ENCODE measurements at places on chromosomes 7 and 10. TPM values are rescaled to one million over a fixed set of nuclear protein-coding genes. Genes with fewer than 3 reads are reported as not detected.

Gene ZNF425
- total RNA-seq = 5.0 TPM

- H3K4me1 ChIP-seq = no peaks in the 10 kb centered on the region
- H3K27ac ChIP-seq = no peak overlapping the region
- H3K27me3 ChIP-seq = no peaks in the 10 kb centered on the region
- H3K4me3 ChIP-seq = no peak overlapping the region
Observed at GRCh38 chr7:74582447-74583039, 75.0 kb upstream of the GTF2I start.

DNA sequence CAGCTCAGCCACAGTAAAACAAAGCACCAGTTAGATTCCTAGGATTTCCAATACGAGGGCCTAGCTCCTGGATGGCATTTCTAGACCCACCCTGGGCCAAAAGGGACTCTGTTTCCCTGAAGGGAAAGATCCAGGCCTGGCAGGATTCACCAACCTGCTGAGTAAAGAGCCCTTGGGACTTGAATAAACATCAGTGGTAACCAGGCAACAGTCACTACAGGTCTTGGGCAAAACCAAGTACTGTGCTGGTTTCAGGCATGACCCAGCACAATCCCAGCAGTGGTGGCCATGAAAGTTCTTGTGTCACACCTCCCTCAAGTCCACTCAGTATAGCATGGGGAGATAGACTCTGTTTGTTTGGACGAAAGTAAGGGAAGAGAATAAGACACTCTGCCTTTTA is 31.0 kb upstream of the STARD3NL start:
- no peak overlapping the region for H3K27ac ChIP-seq
- H3K4me1 ChIP-seq = no peaks in the 10 kb centered on the region

Gene COL1A2
- 61.6 TPM for total RNA-seq

DNA sequence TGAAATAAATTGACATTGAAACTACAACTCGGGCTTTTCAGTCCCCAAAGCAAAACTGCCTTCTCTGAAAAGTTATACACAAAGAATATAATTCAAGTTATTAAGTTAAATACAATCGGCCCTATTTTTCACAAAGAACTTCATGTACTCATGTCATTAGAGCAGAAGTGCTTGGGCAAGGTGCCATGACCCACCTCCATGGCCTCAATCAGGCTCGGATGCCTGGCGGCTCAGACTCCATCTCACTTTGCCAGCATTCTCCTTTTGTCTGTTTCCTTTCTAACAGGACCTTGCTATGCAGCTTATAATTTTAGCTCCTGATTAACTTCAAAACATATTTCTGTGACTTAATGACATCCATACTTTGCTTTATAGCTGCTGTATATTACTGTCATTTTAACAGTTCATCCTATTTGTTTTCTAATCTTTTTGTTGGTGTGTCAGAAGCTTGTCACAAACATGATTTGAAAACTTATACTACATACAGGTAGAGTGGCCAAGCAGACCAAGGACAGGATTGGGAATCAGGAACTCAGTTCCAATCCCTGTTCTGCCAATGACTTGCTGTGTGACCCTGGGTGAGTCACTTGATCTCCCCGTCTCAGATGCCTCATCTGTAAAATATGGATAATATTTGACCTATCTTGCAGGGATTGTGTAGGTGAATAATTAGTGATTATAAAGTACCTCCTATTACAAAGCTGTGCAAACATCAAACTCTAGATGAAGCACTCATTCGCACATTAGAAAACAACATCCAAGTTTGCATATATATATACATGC is 60.8 kb upstream of the ITGA8 start:
- H3K27ac ChIP-seq = no peak overlapping the region
- no peak overlapping the region for H3K4me3 ChIP-seq
- H3K27me3 ChIP-seq = no peaks in the 10 kb centered on the region
- DNase-seq = no peak
- no peaks in the 10 kb centered on the region for H3K36me3 ChIP-seq

DNA sequence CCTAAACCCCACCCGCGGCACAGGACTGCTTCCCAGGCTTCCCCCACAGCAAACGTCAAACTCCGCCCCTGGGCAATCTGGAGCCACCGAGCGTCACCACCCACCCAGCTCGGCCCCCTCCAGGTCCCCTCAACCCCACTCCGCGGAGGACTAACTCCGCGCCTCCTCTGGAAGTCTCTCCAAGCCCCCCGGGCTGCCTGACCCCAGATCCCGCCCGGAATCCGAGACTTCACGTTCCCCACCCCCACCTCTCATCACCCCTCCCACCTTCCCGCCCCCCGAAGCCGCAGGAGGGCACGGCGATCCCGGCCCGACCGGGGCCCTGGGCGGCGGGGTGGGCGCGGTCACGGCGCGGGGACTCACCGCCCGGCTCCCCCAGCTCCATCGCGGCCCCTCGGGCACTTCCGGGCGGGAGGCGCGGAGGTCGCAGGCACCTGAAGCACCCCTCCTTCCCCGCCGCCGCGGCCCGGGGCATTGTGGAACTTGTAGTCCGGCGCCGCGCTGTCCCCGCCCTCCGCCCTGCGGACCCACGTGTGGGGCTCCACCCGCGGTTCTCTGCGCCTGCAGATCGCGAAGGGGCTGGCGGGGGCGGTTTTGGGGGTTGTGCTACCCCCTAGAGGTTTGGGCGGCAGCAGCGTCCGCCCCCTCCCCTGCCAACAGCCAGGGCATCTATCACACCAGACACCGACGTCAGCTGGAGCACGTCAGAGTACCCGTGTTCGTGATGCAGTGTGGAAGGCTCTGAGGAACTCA is at the start of gene TMUB1:
TMUB1 (minus strand) TSS at position 423 of the 753 bp plus-strand sequence. CDS start 930 bp downstream, outside the sequence.
- DNase-seq = peak; percentile 83
- no peaks in the 10 kb centered on the region for H3K36me3 ChIP-seq
- H3K27ac ChIP-seq = no peak within 1 kb of the TSS
- peak within 1 kb of the TSS; percentile 79 for H3K4me3 ChIP-seq
- peaks cover 35% of the 10 kb centered on the region for H3K4me1 ChIP-seq

DNA sequence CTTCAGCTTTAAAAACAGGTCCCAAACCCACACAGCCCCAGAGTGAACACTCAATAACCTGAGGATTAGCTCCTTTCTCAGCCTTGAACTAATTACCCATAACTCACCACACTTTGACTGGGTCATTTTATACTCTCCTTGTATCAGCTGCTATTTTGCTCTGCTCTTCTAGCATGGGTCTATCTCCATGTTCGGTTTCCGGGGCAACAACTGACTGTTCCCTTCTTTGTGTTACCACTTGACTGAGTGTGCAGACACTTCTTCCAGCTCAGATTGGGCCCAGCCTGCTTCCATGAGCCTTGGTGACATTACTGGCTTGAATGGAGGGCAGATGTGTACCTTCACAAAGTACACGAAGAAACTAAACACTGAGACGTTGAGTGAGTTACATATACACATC is 31.5 kb upstream of the PRPS1L1 start:
- DNase-seq = no peak
- H3K36me3 ChIP-seq = no peaks in the 10 kb centered on the region
- H3K27ac ChIP-seq = no peak overlapping the region
- no peak overlapping the region for H3K4me3 ChIP-seq
- H3K27me3 ChIP-seq = no peaks in the 10 kb centered on the region
- H3K4me1 ChIP-seq = no peaks in the 10 kb centered on the region

Gene NME8
- 0.14 TPM for total RNA-seq

- no peaks in the 10 kb centered on the region for H3K27me3 ChIP-seq
- DNase-seq = peak; percentile 75
- H3K4me1 ChIP-seq = no peaks in the 10 kb centered on the region
- H3K4me3 ChIP-seq = no peak overlapping the region
Observed at GRCh38 chr7:108497082-108497725, 28.7 kb downstream of the PNPLA8 start.

- no peaks in the 10 kb centered on the region for H3K36me3 ChIP-seq
- no peaks in the 10 kb centered on the region for H3K4me1 ChIP-seq
- DNase-seq = no peak
- no peak overlapping the region for H3K27ac ChIP-seq
Observed at GRCh38 chr7:51013218-51013786, 230.6 kb upstream of the GRB10 start.

Gene RAPGEF5
- total RNA-seq = 13.1 TPM

- no peaks in the 10 kb centered on the region for H3K27me3 ChIP-seq
- no peak overlapping the region for H3K4me3 ChIP-seq
- no peak overlapping the region for H3K27ac ChIP-seq
- DNase-seq = no peak
Observed at GRCh38 chr10:35675846-35676245, 33.8 kb upstream of the FZD8 start.

- H3K36me3 ChIP-seq = peaks cover 16% of the 10 kb centered on the region
- no peak for DNase-seq
- H3K27me3 ChIP-seq = no peaks in the 10 kb centered on the region
- H3K27ac ChIP-seq = no peak overlapping the region
- no peak overlapping the region for H3K4me3 ChIP-seq
Observed at GRCh38 chr7:75953931-75954330, 39.0 kb downstream of the POR start.

GRCh38 chr10:60082341-60082740 is 176.0 kb upstream of the CCDC6 start:
- H3K4me1 ChIP-seq = peaks cover 20% of the 10 kb centered on the region
- H3K36me3 ChIP-seq = no peaks in the 10 kb centered on the region
- peak; percentile 25 for DNase-seq
- no peaks in the 10 kb centered on the region for H3K27me3 ChIP-seq

DNA sequence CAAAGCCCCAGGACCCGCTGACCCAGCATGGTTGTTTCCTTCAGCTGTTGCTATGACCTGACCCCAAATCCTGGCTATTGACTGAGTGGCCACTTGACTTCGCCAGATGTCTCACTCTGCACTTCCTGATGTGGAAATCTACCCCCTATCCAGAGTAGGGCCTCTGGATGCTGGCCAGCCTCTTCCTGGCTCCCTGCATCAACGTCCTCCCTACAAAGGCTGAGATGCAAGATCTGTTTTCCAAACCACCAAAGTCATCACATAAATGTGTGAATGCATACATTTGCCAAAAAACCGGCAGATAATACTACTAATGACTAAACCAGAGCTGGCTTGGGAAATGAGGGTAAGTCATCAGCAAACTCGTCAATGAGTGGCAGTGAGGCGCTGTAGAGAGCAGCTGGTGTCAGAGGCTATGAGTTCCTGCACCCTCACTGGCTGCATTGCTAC is 70.4 kb downstream of the PYROXD2 start:
- no peak overlapping the region for H3K4me3 ChIP-seq
- H3K4me1 ChIP-seq = no peaks in the 10 kb centered on the region
- no peak overlapping the region for H3K27ac ChIP-seq

GRCh38 chr10:30747633-30748032 is 118.1 kb upstream of the LYZL2 start:
- no peak overlapping the region for H3K27ac ChIP-seq
- H3K27me3 ChIP-seq = no peaks in the 10 kb centered on the region
- DNase-seq = no peak
- no peaks in the 10 kb centered on the region for H3K36me3 ChIP-seq

DNA sequence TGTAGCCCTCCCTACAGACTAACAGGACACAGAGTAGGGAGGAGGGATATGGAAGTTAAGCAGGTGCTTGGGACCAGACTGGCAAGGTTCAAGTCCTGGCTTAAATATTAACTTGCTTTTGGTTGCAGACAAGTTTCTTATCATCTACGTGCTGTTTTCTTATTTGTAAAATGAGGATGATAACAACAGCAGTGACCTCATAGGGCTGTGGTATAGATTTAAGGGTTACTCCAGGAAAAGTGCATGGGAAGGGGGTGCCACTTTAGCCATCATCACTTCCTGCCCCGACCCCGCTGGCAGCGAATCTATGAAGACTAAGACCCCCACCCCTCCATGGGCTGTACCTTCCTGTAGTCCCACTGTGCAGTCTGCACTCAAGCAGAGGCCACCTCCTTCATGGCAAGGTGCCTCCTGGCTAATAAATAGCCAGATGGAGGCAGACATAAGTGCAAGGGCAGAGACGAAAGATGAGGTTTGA is 250.2 kb downstream of the COBL start:
- H3K36me3 ChIP-seq = no peaks in the 10 kb centered on the region
- no peak overlapping the region for H3K27ac ChIP-seq
- no peak for DNase-seq

Gene INA
- 25.1 TPM for total RNA-seq

DNA sequence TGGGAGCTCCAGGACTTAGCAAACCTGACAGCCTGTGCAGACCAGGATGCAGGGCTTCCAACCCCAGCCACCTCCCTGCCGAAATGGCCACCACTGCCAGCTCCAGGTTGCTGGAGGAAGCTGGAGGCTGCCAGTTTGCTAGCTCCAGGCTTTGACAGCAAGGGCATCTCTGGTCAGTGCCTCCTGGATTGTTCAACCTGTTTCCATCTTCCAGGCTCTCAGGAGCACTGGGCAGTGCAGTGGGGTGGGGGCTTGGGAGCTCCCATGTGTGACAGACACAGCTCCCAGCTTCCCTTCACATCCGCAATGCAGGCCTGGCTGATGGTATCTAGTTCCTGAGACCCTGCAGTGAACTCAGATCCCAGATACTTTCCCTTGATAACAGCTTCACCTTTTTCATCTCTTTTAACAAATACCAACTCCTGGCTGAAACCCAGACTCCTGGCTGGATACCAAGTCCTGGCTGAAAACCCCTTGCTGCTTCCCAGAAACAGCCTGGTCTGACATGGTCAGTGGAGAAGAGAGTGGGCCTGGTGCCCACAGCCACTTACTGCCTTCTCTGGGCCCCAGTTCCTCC is 20.8 kb upstream of the RET start:
- H3K27ac ChIP-seq = no peak overlapping the region
- no peak for DNase-seq
- H3K4me3 ChIP-seq = no peak overlapping the region
- H3K4me1 ChIP-seq = no peaks in the 10 kb centered on the region
- no peaks in the 10 kb centered on the region for H3K36me3 ChIP-seq

DNA sequence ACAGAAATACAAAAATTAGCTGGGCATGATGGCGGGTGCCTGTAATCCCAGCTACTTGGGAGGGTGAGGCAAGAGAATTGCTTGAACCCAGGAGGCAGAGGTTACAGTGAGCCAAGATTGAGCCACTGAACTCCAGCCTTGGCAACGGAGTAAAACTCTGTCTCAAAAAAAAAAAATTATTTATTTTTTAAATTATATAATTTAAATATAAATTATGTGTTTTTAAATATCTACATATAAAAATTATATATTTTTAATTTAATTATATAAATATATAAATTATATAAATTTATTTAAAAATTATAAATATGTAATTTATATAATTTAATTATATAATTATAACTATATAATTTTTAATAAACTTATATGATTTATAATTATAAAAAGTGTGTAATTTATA is 51.2 kb downstream of the PRKG1 start:
- H3K4me1 ChIP-seq = 0 out of 2 replicates have a peak, but pooled peaks cover 3% of the 10 kb centered on the region
- no peak for DNase-seq
- no peak overlapping the region for H3K27ac ChIP-seq

DNA sequence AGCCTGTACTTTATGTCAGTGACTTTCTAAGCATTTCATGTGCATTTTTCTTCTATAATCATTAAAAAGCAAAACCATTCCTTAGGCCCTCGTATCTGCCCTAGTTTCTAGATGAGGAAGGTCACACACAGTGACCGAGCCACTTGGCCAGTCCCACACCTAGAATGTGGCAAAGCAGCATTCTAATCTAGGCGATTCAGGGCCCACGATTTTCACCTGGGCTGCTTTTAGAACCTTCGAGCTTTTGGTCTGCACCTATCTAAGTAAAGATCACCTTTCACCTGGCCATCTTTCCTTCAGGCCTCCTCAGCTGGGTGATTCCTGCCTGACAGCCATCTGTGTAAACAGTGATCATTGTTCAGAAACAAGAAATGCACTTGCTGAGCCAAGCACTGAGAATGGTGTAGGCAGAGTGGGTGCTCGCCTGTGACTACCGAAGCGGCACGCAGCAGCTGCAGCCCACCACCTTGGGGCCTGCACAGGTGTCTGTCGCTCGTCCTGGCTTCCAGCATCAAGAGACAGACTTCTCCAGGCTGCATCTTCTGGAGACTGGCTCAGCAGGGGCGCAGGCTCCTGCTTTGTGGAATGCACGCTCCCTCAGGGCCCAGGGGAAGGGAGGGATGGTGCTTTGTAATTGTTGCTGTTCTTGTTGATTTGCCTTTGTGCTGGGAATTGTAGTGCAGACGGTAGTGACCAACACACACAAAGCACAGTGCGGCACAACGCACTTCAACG is 149.0 kb upstream of the INSYN2A start:
- no peaks in the 10 kb centered on the region for H3K4me1 ChIP-seq
- no peaks in the 10 kb centered on the region for H3K36me3 ChIP-seq
- no peak overlapping the region for H3K4me3 ChIP-seq
- H3K27me3 ChIP-seq = no peaks in the 10 kb centered on the region

All from GM23338 (cell line).